ENCODE measurements at places on chromosomes 12 and 14.
A peak's percentile ranks its signal among the peaks of the same experiment; 100 is the strongest.

DNA sequence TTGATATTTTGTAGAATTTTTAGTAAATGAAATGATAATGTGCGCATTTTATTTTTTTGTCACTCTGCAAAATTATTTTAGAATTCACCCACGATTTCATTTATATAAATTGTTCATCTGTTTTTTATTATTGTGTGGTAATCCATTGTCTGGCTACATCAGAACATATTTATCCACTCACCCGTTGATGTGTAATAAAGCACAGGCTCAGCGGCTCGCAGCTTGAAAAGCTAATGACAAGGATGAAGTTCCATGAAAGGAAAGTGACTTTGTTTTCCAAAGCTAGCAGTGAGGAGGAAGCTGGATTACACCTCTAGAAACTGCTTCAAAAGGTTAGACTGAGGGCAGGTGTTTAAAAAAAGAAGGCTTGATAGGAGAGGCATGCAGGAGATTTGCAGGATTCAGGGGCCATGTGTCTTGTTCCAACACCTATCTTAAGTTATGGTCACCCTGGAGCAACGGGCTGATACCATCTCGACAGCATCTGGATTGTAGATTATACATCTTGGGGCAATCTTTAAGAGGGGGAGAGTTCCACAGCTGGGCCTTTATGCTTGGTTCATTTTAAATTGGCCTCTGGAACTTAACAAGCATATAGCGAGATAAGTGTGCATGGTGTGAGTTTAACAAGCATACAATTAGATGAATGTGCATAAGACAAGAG, 194.1 kb downstream of the TMTC3 start:
- DNase-seq, result peak; percentile 55

DNA sequence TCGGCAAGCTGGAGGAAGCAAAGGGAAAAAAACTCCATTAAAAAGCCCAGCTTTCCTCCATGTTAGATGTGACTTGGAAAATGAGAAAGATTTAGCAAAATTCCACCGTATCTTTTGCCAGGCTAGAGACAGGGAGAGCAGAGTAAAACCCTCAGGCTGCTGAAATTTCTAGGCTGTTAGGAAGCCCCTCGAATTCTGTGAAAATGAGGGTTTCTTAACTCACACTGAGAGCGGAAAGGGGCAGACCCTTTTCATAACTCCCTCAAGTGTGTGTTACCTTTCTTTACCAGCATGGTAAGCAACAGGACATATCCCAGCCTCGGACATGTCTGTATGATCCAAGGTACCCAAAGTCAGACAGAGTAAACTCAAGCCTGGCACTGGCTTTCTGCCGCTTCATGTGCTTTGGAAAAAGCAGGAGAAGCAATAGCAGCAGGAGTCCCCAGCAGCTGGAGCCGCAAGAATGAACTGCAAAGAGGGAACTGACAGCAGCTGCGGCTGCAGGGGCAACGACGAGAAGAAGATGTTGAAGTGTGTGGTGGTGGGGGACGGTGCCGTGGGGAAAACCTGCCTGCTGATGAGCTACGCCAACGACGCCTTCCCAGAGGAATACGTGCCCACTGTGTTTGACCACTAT, at the start of gene RHOJ:
Gene RHOJ, plus strand, starts transcription at position 37 of the 637 bp plus-strand sequence. Its CDS starts 427 bp downstream, at position 464.
- DNase-seq, result peak; percentile 84

DNA sequence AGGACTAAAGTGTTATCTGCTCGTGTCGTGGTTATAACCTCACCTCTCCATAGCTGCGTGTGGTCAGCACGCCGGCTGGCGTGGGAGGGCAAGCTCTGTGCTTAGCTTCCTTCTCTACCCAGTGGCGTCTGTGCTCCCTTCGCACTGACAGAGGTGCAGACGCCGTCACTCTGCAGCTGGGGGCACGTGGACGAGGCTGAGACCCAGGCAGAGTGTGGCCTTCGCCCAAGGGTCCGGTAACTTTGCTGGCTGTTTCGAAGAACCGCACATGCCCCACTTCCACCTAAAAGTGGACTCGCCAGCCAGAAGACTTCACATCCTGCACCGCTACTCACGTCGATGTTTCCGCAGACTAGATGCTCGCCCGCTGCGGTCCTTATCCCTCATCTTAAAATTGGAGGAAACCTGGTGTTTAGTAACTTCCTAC, 35.9 kb upstream of the DYNC1H1 start:
- DNase-seq, result no peak

GRCh38 chr12:13940335-13940865, 41.0 kb downstream of the GRIN2B start:
- peak; percentile 51 for DNase-seq

DNA sequence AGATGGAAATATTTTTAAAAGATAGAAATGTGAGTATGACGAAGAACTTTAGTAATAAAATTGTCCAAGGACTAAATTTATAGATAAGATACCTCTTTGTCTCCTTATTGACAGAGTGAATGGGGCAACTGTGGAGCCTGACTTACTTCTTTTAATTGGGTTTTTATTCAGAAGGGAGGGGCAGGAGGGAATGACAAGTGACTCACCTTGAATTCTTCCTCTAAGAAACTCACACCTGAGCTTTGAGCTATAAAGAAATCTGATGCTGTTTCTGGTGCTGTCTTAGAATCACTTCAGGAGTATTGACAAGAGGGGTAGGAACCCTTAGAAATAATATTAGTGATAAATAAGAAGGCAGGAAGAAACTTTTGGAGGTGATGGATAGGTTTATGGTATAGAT, 951 bp downstream of the NR1H4 start:
- no peak for DNase-seq

DNA sequence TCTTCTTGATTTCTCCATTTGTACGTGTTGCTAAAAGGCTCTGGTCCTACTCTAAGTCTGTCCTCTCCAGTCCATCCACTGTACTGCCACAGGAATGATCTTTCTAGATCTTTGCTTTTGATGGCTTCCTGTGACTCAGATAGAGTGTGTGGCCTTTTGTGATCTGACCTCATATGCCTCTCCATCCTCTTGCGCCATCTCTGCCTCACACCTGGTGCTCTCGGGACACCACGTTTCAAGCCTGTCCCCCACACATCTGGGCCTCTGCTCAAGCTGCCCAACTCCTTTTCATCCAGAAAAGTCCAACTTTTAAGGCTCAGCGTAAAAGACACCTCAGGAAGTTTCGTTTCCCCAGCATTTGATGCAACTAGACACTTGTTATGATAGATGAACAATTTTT, 39.0 kb downstream of the DCAF4 start:
- DNase-seq, result no peak

GRCh38 chr12:94100211-94100627, 48.2 kb upstream of the PLXNC1 start:
- peak; percentile 6 for DNase-seq

GRCh38 chr12:129423041-129423580, 480.7 kb downstream of the TMEM132D start:
- no peak for DNase-seq

DNA sequence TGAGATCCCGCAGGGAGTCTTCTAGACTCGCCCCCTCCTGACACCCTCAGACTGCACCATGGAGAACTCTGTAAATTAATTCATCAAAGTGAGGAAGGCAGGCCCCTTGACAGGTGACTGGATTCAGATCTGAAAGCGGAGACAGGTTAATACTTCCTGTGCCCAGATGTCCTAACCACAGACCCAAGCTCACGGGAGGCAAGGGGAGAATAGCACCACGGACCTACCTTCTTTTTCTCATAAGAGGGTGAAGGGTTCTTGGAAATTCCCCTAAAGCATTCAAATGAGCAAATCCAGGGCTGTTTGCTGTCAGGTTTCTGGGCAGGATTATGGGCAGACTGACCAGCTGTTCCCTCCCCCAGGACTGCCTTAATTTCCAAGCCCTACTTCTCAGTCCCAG, 170.0 kb downstream of the ZFP36L1 start:
- DNase-seq, result no peak

GRCh38 chr14:77140359-77141213, 1.0 kb downstream of the ZDHHC22 start:
- DNase-seq, result peak; percentile 64

GRCh38 chr12:119176267-119177055, 2.3 kb upstream of the HSPB8 start:
- DNase-seq, result peak; percentile 78

- DNase-seq, result no peak
Observed at GRCh38 chr12:94704452-94705306, 54.3 kb upstream of the TMCC3 start.

GRCh38 chr12:115569345-115570068, 708.0 kb downstream of the MED13L start:
- peak; percentile 88 for DNase-seq

- DNase-seq, result no peak
Observed at GRCh38 chr12:92051441-92051840, 94.2 kb downstream of the BTG1 start.

GRCh38 chr14:103889313-103890051, 38.8 kb upstream of the TDRD9 start:
- no peak for DNase-seq

DNA sequence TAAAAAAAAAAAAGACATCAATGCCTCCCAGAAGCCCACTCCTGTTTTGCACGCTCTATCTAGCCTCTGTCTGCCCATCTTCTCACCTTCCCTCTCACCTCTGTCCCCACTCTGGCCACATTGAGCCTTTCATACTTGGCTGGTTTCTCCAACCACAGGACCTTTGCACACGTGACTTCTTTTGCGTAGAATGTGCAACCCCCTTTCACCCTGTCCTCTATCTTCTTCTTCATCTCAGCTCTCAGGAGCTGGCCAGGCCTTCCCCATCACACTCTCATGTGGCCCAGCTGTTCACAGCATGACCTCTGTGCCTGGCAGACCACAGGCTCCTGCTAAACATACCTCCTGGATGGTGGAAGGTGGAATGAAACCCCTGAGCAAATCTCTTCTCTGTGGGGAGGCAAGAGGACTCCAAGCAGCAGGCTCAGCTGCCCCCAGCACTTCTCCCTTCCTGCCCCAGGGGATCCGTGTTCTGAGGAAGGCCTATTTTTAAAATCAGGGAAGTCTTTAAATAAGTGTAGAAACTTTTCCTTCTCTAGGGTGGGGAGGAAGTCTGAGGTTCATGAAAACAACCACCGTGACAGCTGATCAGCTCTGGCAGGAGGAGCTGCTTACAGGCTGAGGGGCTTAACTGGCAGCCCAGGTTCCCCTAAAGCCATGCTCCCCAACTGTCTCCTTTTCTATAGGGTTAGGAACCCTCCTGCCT, 11.6 kb downstream of the HVCN1 start:
- DNase-seq, result no peak

DNA sequence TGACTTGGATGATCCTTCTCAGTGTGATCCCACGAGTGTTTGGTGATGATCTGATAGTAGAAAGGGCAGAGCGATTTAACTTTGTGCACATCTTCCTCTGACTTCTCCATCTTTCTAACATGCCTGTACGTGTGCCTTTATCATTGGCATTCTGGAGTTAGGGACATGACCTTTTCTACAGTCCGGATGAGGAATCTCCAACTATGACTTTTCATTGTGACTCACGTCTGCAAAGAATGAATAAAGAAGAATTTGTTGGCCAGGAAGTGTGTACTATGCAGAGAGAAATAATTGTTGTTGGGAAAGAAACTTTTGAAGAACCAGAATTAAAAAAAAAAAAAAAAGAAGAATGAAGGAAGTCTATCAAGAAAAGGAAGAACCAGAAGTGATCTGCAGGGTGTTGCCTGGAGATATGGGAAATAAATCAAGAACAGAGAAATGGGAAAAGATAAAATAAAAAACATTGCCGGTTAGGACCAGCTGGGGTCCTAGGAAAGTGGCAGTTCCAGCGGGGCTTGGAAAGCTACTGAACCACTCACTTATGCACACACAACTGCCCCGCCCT, 25.3 kb downstream of the PPFIBP1 start:
- no peak for DNase-seq

DNA sequence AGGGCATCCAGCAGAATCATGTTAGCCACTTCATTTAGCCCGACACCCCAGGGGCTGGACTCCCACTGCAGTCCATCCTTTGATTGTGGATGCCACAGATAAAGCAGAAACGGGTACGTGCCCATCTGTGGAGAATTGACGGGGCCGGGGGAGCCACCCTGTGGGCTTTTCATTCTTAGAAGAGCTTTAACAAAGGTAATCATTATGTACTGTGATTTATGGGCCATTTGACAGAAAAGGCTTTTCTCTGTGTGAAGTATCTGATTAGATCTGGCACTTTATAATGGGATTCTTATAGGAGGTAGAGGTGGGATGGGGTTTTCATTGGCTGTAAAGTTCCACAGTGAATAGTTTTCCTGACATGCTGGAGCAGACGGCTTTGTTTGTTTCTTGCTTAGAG, 40.4 kb downstream of the AACS start:
- DNase-seq, result no peak

DNA sequence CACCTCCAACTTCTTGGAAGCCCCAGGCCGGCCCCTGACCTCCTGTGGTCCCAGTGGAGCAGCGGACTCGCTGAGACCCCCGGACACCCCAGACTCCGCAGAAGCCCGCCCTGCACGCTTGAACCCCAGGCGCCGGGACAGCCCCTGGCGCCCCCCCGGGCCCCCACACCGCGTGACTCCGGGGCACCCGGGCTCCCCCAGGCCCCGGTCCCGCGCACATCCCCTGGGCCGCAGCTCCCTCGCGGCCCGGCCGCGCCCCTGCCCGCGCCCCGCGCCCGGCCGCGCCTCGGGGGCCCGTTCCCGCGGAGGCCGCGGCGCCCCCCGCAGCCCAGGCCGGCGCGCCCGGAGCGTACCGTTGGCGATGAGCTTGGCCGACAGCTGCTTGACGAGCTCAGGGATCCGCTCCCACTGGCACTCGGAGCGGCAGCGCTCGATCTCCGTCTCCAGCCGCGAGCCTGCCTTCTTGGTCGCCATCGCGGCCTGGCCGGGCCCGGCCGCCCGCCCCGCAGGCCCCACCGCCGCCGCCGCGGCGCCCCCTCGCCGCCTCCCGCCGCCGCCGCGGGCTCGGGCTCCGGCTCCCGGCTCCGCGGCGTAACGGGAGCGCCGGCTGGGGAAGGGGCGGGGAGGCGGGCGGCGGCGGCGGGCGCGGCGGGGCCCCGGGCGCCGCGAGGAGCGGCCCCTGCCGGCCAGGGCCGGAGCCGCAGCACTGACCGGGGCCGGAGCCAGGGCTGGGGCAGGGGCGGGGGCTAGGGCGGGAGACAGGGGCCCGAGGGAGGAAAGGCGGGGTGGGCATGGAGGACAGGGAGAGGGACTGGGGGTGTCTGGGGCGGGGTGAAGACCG, at the start of gene TTC7B:
Gene TTC7B, minus strand, starts transcription at position 609 of the 841 bp plus-strand sequence. Its CDS starts 135 bp downstream, at position 474.
- DNase-seq, result peak; percentile 78

- DNase-seq, result no peak
Observed at GRCh38 chr12:93723568-93723930, 46.4 kb downstream of the CRADD start.

- no peak for DNase-seq
Observed at GRCh38 chr12:79023784-79024183, 159.2 kb downstream of the SYT1 start.

GRCh38 chr14:52327374-52328226, 13.5 kb downstream of the PTGER2 start:
- no peak for DNase-seq

GRCh38 chr12:64943686-64944085, 119.2 kb downstream of the TBC1D30 start:
- no peak for DNase-seq

GRCh38 chr12:19957308-19958125, 410.8 kb upstream of the PDE3A start:
- DNase-seq, result no peak

Data from eye (tissue), 1 donor.